ENCODE measurements at places on chromosomes 2 and 18.

DNA sequence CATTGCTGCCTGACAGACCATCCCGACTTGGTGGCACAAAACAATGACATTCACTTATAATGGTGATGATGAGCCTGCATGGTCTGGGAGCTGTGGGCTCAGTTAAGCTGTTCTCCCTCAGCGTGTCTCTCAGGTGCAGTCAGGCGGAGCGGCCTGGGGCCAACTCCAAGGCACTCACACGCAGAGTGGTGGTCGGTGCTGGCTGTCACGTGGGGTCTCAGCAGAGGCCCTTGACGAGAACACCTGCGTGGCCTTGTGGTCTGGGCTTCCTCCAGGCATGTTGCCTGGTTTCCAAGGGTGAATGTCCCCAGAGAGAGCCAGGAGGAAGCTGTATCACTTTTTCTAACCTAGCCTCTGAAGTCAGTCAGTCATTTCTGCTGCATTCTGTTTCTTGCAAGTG lies 29.8 kb downstream of the ARMC9 start:
- no peak for DNase-seq

DNA sequence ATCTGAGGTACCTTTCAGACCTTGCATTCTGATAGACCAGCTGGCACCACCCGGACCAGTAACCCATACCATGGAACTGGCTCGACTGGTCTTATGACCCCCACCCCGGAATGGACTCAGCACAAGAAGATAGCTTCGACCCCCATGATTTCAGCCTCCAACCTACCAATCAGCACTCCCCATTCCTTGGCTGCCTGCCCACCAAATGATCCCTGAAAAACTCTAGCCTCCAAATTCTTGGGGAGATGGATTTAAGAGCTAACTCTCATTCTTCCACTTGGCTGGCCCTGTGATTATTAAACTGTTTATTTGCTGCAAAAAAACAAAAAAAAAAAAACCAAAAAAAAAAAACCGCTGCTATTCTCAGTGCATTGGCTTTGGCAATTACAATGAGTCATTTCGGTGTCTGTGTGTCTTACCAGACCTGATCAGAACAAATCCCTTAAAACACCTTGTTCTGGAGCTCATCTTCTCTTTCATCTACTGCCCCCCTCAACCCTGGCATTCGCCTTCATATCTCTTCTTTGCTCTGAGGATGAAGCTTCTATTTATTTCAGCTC lies 60.1 kb upstream of the KIF5C start:
- DNase-seq: no peak

DNA sequence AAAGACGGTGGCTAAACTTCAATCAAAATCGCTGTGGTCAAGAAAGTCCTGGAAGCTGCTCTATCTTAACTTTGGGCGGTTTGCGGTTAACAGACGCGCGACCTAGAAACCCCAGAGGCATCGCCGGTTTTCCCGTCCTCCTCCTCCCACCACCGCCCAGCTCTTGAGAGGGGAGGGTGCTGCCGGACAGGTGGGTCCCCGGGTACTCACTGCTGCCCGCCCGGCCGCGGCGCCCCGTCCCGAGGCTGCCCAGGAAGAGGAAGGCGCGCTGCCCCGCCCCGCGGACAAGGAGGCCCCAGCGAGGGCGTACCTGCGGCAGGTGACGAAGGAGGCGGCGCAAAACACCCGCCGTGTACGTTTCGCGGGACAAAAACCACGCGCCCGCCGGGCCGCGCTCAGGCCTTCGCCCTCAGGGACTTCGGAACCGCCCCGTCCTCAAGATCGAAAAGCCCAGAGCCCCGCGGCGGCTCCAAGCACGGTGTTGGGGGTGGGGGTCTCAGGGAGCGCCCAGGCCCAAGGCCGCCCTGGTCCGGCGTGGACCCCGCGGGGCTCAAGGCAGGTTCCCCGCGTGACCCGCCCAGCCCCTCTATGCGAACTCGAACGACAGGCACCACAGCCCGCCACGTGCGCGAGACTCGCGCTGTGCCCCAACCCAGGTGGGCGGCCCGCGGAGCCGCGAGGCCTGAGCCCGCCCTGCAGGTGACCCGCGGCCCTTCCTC lies at the start of gene SH3YL1:
TSS of gene SH3YL1 (minus strand) at position 259 of the 719 bp plus-strand sequence. CDS start at position 211, 48 bp downstream.
- no peak for DNase-seq

- DNase-seq: no peak
Measured at GRCh38 chr18:75276818-75277609, 66.4 kb downstream of the TSHZ1 start.

DNA sequence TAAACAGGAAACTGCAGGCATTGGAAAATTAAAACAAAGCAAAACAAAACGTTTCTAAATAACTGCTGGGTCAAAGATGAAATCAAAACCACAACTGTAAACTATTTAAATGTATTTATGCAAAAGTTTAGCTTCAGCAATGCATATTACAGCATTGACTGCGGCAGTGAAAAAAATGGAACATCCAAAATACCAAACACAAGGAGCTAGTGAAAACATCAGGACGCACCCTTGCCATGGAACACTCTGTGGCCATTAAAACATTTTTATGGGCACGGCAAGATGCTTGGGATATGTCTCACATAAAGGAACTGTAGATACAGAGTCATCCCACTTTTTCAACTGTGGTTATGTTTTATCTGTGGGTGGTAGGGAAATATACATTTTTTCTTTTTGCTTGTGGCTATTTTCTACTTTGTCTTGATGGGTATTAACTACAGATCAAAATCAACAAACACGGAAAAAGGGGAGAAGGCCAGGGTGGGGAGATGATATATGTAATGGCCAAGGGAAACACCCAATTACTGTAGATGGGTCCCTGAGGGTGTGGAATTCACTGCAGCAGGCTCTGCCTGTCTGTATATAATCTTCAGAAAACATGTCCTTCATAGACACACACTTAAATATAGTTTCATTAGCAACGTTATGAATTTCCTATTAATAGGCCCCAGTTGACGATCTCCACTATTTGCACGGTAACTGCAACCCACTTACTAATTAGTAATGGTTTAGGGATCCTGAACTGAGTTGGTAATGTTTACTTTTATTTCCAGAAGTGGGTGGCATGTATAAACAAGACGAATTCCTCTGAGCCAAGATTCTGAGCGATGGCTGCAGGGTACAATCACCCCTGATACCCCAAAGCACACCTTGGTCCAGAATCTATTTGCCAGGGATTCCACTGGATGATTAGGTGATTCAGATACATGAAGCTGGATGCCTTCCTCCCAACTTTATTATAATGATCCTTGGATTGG lies 110.5 kb downstream of the ACKR3 start:
- no peak for DNase-seq

- DNase-seq: no peak
Measured at GRCh38 chr18:60053747-60054304, 154.0 kb downstream of the PMAIP1 start.

DNA sequence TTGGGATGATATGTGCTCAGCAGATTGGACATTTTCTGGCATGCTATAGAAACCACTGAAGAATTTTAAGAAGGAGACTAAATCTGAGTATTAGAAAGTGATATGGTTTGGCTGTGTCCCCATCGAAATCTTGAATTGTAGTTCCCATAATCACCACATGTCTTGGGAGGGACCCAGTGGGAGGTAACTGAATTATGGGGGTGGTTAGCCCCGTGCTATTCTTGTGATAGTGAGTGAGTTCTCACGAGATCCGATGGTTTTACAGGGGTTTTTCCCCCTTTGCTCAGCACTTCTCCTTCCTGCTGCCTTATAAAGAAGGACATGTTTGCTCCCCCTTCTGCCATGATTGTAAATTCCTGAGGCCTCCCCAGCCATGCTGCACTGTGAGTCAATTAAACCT lies 535.9 kb upstream of the VRK2 start:
- DNase-seq: no peak

DNA sequence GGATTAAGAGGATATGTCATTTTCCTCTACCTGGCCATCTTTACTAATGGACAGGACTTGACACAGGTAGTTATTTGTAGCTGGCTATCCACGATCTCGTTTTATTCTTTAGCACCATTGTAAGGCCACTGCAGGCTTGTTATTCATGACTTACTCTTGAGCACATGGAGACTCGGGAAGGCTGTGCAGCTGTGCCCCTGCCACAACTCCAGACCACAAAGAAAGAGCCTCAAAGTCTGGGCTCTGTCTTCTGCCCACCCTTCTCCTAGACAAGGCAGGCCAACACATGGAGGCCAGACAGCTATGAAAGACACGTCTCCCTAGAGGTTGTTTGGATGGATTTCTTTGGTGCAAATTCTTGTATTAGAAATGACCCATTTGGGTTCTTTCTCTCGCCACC lies 133.8 kb downstream of the NAPG start:
- no peak for DNase-seq

DNA sequence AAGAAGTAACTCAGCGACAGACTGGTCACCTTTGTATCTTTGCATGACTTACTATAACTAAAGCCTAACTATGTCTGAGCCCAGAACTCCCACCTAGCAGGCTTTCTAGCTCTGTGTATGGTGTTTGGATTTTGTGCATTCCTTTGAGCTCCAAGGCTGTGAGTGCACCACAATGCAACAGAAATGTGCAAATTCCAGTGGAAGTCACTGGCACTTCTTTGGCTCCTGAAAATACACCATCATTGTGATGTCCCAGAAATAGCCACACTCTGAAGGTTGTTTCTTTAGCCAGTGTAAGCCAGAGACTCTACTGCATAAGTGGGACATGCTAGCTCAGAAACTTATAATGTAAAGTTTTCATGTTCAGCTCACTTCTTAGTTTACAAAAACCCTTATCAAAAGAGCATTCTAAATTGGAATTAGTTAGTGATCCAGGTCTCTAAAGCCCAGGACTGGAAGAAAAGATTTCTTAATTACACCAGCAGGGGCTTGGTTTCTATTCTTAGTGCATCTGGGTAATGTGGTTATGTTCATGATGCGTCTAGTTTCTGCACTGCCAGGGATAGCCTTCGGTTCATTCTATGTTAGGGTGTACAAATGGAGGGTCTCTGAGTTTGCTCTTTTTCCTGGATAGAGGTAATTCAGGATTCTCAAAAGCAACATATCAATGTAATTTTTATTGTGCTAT lies 1239.5 kb upstream of the ZEB2 start:
- no peak for DNase-seq

DNA sequence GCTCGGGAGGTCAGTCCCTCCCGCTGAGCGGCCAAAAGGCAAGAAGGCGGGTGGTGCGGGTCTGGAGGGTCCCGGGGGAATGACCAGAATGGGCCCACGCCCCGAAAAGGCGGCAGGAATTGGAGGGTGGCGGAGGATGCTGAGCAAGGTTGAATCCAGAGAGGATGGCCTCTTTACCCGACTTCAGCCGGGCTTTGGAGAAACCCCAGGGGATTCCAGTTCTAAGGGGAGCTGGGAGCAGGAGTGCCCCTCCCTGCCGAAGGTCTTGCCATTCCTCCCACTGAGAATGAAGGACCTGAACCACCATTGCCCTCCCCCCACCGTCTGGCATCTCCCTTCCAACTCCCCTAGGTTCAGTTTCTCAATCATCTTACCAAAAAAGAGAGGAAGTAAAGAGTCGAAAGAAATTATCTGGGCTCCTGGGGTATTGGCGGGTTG lies 38.9 kb upstream of the ATP6V1B1 start:
- DNase-seq: no peak

DNA sequence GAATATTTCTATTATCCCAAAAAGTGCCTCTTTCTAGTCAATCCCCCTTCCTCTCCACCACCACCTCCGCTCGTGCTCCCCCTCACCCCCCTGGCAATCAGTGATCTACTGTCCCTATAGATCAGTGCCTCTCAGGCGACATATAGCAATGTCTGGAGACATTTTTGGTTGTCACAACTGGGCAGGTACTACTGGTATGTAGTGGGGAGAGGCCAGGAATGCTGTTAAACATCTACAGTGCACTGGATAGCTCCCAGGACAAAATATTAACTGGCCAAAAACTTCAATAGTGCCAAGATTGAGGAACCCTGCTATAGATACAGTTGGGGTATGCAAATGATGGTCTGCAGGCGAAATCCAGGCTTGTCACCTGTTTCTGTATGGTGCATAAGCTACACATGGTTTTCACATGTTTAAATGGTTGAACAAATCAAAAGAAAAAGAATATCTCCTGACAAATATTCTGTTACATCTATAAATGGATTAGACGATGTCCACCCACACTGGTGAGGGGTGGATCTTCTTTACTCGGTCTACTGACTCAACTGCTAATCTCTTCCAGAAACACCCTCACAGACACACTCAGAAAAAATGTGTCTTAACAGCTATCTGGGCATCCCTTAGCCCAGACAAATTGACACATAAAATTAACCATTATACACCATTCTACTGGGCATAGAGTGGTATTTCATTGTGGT lies 25.5 kb downstream of the DPYSL5 start:
- no peak for DNase-seq

- DNase-seq: no peak
Measured at GRCh38 chr2:9539531-9539930, 16.1 kb downstream of the ADAM17 start.

DNA sequence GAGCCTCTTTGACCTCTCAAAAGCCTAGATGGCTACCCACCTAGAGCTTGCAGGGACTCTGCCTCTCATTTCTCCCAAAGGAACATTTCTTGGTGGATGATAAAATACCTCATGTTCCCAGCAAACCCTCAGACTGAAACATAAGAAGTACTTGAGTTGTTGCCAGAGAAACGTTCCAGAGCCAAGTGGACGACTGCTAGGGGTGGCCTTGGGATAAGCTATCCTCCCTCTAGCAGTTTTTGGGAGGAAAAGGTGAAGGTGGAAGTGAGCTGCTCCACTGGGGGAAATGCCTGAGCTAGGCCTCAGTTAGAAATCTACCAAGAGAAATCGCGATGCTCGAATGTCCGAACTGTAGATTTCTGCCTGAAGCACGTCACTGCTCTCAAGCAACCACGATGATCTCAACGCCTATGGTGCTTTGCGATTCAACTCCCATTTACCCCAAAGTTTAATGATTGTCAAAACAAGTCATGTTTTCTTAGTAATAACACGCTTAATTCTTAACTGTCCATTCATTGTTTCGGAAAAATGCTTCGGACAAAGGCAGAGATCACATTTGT lies 91.5 kb downstream of the CCBE1 start:
- DNase-seq: no peak

DNA sequence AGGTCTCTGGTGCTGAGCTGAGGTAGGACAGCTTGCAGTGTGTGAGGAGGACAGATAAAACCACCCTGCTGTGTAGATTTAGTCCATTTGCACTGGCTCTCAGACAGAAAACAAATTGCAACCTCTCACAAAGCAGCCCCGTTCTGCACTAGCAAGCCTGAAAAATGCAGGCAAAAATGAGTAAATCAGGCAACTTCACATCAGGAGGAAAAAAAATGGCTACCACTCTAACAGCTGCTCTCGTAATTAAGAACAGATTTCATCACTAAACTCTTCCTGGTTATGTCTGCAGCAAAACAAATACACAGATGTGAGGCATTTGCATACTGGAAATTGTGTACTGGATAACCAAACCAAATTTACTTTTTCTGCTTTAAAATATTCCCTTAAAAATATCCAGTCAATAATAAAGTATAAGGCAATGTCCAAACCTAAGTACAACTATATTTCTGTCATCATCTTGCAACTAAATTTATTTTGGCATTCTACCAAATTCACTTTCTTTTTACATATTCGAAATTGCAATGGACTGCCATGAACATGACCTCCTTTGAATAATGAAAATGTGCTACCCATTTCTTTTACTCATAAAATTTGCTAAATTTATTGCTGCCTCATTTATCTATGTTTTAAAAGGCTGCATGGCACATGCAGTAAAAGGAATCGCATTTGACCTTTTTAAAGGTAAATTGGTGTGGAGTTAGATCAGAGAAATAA lies 157.4 kb downstream of the AFF3 start:
- no peak for DNase-seq

GRCh38 chr2:26412091-26412673 lies 10.5 kb downstream of the DRC1 start:
- DNase-seq: no peak

GRCh38 chr2:35938838-35939237 lies 416.7 kb upstream of the CRIM1 start:
- no peak for DNase-seq
